Activated naive CD8-positive, alpha-beta T cell treated with anti-CD3 and anti-CD28 coated beads, Interleukin-2, amount 10 ng/mL, durations not matched to agents 7 days and 5 days (primary cell): ENCODE measurements at places on chromosomes 3 and 15. TPM values are rescaled to one million over a fixed set of nuclear protein-coding genes. Genes with fewer than 3 reads are reported as not detected.

- no peak for DNase-seq
Observed at GRCh38 chr15:52102463-52102862, 10.1 kb downstream of the BCL2L10 start.

The MB21D2 gene
- 5.3 TPM for total RNA-seq

DNA sequence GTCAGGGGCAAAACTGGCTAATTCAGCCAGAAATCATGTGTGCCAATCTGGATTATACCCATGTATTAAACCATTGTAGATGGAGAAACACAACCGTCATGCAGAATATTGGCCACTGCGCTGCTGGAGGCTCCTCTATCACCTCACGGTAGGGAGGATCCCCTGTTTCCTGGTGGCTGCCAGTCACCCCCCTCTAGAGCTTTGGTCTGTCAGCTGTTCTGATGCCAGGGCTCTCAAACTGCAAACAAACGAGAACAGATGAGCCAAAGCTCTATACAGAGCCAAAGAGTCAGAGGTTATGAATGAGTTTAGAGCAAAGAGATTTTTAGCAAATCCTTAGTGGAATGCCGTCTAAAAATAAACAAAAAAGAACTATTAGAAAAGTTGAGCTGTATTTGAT lies 62.5 kb downstream of the IL20RB start:
- DNase-seq: no peak

The BCHE gene
- total RNA-seq: not detected

The LRRC31 gene
- not detected for total RNA-seq

DNA sequence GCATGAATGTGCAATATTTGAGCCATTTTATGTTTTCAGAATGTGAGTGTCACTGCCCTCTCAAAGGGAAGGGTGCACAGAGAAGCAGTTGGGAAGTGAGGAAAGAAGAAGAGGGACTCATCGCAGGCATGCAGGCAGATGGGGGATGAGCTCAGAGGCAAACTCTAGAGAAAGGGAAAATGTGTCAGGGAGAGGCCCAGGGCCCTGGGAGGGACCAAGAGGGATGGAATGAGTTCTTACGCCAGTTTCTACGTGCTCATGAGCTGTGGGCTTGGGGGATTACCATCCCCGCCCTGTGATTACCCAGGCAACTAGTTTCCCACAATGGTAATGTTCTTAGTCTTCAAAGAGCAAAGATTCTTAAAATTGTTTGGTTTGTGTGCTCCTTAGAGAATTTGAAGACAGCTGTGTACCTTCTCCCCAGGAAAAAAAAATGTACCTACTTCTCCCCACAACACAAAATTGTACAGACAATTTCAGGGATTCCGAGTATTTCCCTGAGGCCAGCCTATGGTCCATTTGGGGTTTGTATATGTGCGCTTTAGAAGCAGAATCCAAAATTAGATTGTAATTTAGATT lies 17.8 kb downstream of the GCSAM start:
- no peak for DNase-seq

GRCh38 chr3:197023998-197024651 lies 5.5 kb downstream of the MELTF start:
- no peak for DNase-seq

The CBLB gene
- 146 TPM for total RNA-seq

The GOLGA8S gene
- 1.2 TPM for total RNA-seq

DNA sequence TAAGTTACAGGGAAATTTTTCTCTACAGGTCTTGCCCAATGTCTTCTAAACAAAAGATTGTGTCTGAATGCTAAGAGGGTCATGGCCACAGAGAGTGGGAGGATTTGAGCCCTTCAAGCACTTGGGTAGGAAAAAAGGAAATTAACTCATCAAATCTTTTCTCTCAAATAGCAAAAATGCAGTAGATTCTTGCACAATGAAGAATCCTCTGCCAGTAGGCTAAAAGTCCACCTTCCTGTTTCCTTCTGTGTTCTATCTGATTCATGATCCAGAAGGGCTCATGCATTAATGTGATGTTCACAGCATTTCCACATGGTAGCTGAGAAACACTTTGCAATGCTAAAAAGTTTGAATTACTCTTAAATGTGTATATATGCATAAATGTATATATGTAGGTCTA lies 177.1 kb downstream of the CD47 start:
- DNase-seq: no peak

The POTEB3 gene
- total RNA-seq: not detected

The SLC28A1 gene
- not detected for total RNA-seq

The KIF15 gene
- 39.8 TPM for total RNA-seq

- no peak for DNase-seq
Observed at GRCh38 chr15:95262866-95263564, 1031.7 kb downstream of the MCTP2 start.

The CA12 gene
- not detected for total RNA-seq

DNA sequence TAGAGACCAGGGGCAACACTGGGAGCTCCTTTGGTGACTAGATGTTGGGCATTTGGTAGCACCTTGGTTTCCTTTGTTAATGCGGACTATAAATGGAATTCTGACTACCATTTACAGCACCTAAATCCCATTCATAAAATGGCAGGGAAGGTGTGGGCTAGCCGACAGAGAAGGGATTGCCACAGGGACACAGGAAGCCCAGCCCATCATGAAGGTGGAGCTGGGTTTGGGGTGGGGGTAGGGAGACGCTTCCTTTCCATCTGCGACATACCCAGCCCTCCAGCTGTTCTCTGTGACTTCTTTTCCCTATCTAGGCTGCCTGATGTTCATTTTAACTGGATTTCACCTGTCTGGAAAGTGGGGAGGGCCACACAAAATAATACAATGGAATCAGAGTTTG lies 21.0 kb downstream of the ABHD2 start:
- no peak for DNase-seq

DNA sequence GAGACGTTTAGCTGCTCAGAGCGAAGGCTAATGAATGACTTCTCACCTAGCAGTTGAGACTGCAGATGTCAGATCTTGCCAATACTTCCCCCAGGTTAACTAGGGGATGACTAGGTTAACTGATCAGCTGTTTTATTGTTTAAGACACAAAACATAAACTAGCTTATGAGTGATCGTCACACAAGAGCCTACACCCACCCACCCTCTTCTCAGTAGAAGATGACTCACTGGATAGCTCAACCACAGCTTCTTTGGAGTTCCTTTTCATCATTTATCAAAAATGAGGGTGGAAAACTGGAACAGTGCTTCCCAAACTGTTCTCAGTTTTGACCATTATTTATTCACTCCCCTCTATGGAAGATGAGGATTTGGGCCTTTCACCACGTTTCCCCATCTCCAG lies 25.2 kb downstream of the GASK1A start:
- no peak for DNase-seq

DNA sequence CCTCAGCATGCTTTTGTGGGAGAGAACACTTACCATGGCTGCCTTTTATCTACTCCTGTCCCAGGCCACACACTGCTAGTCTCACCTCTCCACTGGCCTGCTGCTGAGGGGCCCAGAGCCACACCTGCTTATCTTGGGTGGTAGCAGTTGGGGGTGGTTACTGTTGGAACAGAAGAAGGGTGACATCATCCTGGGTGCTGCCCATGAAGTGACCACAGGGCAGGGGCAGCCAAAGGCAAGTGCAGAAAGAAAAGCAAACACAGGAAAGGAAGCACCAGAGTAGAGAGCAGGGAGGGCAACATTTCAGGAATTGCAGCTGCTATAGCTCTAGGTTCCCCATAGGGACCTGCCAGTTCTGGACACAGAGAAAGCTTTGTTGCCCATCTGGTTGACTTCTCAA lies 345.2 kb downstream of the VPS13C start:
- no peak for DNase-seq

GRCh38 chr3:182491577-182491976 lies 301.7 kb upstream of the ATP11B start:
- DNase-seq: no peak

The DLL4 gene
- total RNA-seq: not detected

- DNase-seq: no peak
Observed at GRCh38 chr3:97662762-97663161, 101.8 kb upstream of the ARL6 start.

The PPCDC gene
- total RNA-seq: 16.0 TPM

The DTX3L gene
- total RNA-seq: 116 TPM

The ITIH1 gene
- not detected for total RNA-seq

DNA sequence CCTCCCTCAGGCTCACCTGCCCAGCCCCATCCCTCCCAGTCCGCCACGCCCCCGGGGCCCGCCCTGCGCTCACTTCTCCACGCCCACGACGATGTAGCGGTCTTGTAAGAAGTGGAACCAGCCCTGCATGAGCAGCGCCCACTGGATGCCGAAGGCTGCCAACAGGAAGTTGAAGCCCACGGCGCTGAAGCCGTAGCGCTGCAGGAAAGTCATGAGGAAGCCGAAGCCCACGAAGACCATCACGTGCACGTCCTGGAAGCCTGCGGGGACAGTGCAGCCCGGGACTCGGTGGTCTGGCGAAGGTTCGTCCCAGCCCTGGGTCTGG lies 9.7 kb downstream of the RHCG start:
- DNase-seq: peak; percentile 57

GRCh38 chr3:186287711-186288110 lies 74.3 kb downstream of the DGKG start:
- DNase-seq: no peak
